ENCODE measurements at places on chromosomes 2 and 18.

- DNase-seq = no peak
Observed at GRCh38 chr2:69224512-69224837, 162.6 kb downstream of the GFPT1 start.

- DNase-seq = no peak
Observed at GRCh38 chr2:167570370-167570769, 677.0 kb downstream of the STK39 start.

GRCh38 chr2:43387092-43388062 lies 161.0 kb upstream of the ZFP36L2 start:
- DNase-seq = no peak

GRCh38 chr2:9914384-9915065 lies 37.0 kb upstream of the GRHL1 start:
- DNase-seq = no peak

GRCh38 chr18:39845631-39846030 lies 2109.4 kb upstream of the PIK3C3 start:
- DNase-seq = no peak

DNA sequence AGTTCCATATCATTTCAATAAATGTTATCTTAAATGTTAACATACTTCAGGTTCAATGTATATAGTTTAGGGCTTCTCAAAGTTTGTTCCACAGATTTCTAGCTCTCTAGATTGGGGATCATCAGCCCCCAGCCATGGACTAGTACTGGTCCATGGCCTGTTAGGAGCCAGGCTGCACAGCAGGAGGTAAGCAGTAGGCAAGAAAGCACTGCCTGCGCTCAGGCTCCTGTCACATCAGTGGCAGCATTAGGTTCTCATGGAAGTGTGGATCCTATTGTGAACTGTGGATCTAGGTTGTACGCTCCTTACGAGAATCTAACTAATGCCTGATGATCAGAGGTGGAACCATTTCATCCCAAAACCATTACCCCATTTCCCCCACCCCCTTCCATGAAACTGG lies 531.1 kb downstream of the PARD3B start:
- no peak for DNase-seq

- DNase-seq = peak; percentile 31
Observed at GRCh38 chr2:234368861-234369261, 128.0 kb downstream of the ARL4C start.

GRCh38 chr2:144824306-144825080 lies 304.6 kb upstream of the ZEB2 start:
- no peak for DNase-seq

- DNase-seq = no peak
Observed at GRCh38 chr2:65357959-65358294, 74.5 kb downstream of the SPRED2 start.

- DNase-seq = no peak
Observed at GRCh38 chr2:152762202-152762601, 43.8 kb downstream of the ARL6IP6 start.

Measured in effector CD4-positive, alpha-beta T cell (primary cell).